ENCODE measurements at places on chromosomes 3 and 15. TPM values are rescaled to one million over a fixed set of nuclear protein-coding genes. Genes with fewer than 3 reads are reported as not detected.

- no peak for DNase-seq
- no peaks in the 10 kb centered on the region for H3K4me1 ChIP-seq
- H3K27ac ChIP-seq = no peak overlapping the region
- no peak overlapping the region for H3K4me3 ChIP-seq
- no peaks in the 10 kb centered on the region for H3K36me3 ChIP-seq
These were observed 32.1 kb downstream of the CLDN18 start for GRCh38 chr3:138042043-138042442.

- no peaks in the 10 kb centered on the region for H3K36me3 ChIP-seq
- H3K27ac ChIP-seq = no peak overlapping the region
- H3K4me1 ChIP-seq = peaks cover 12% of the 10 kb centered on the region
- no peak overlapping the region for H3K4me3 ChIP-seq
These were observed 4.7 kb downstream of the WWTR1 start for GRCh38 chr3:149653136-149653535.

- no peaks in the 10 kb centered on the region for H3K27me3 ChIP-seq
- H3K27ac ChIP-seq = no peak overlapping the region
- no peaks in the 10 kb centered on the region for H3K36me3 ChIP-seq
- DNase-seq = no peak
- H3K4me1 ChIP-seq = no peaks in the 10 kb centered on the region
These were observed 8.6 kb upstream of the TIPIN start for GRCh38 chr15:66364944-66365528.

DNA sequence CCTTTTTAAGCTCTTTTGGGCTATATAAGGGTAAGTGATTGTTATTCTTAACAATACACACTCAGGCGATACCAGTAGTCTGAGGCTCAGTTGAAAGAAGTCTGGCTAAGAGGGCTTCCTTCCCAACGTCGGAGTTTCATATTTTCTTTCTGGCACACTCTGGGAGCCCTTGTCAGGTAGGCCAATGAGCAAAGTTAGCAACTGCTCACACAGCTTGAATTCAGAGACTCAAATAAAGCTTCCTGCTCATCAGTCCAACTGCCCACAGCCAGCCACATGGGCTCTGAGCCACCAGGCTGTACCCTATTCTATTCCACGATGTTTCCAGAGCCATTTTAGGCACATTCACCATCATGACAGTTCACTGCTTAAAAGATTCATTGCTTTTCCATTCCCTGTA, 155.1 kb upstream of the TBL1XR1 start:
- DNase-seq = no peak
- H3K27ac ChIP-seq = peak overlapping the region; percentile 17
- H3K4me1 ChIP-seq = no peaks in the 10 kb centered on the region
- no peaks in the 10 kb centered on the region for H3K36me3 ChIP-seq

DNA sequence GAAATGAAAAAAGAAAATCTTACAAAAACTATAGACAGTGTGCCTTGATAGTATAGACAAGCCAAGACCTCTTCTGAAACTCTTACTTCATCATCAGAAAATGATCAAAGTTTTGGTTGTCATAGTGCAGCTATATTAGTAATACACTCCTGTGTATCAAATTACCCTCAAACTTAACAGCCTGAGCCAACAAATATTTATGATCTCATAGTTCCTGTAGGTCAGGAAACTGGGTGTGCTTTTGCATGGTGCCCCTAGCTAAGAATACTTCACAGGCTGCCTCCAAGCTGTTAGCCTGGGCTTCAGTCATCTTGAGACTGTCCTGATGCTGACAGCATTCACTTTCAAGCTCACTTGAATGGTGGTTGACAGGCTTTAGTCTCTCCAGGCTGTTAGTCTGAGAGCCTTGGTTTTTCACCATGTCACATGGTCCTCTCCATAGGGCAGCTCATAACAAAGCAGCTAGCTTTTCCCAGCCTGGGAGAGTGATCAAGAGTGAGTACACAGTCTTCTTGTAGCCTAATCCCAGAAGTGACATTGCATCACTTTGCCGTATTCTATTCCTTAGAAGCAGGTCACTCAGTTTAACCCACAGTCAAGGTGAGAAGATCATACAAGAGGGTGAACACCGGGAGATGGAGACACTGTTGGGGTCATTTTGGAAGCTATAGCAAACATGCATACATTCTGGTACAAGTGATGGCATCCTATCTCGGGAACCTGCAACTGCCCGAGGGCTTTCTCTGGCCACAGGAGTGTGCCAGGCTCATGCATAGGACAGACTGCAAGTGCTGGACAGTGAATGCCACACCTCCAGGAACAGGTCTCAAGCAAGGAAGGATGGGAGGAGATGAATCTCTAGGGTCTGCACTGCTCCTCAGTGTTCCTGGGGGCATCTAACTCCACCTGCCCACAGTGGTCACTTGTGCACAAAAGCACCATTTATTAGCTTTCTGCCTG, 173.4 kb upstream of the CADPS start:
- no peak overlapping the region for H3K27ac ChIP-seq
- no peaks in the 10 kb centered on the region for H3K36me3 ChIP-seq
- no peaks in the 10 kb centered on the region for H3K4me1 ChIP-seq
- no peak overlapping the region for H3K4me3 ChIP-seq
- no peak for DNase-seq

GRCh38 chr3:104717828-104718196, 648.9 kb upstream of the ALCAM start:
- no peaks in the 10 kb centered on the region for H3K36me3 ChIP-seq
- no peak for DNase-seq
- H3K4me3 ChIP-seq = no peak overlapping the region
- no peaks in the 10 kb centered on the region for H3K4me1 ChIP-seq
- no peak overlapping the region for H3K27ac ChIP-seq
- no peaks in the 10 kb centered on the region for H3K27me3 ChIP-seq

GRCh38 chr3:133412183-133413132, 12.6 kb downstream of the BFSP2 start:
- H3K27me3 ChIP-seq = no peaks in the 10 kb centered on the region
- no peaks in the 10 kb centered on the region for H3K4me1 ChIP-seq
- H3K27ac ChIP-seq = no peak overlapping the region
- no peak for DNase-seq

- H3K4me3 ChIP-seq = no peak overlapping the region
- DNase-seq = no peak
- H3K27ac ChIP-seq = no peak overlapping the region
- no peaks in the 10 kb centered on the region for H3K27me3 ChIP-seq
These were observed 258.3 kb downstream of the DIPK2A start for GRCh38 chr3:144229953-144230352.

DNA sequence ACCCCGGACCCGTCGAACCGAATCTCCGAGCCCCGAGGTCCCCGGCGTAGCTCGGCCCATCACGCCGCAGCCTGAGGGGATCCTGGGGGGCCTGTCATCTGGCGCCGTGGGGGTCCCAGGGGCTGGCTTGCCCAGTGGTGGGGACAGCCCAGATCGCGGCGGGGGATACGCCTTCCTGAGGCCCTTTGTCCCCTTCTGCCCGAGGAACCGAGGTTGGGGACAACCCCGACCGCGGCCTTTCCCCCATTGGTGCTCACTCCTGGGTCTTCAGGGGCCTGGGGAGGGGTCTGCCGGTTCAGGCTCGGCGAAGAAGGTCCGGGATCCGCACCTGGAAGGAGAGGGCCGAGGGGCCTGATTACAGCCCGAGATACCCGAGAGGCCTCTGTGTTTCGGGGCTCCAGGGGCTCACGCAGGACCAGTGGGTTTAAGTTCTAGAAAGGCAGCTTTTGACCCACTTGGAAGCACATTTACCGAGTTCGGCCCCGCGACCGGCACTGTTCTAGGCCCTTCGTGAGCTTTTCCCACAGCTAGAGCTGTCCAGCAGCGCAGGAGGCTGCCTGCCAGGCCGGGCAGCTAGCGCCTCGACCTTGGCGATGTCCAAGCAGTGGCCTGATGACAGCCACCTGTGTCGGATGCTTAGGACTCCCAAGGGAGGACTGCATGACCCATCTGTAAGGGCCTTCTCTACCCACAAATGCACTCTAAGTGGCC, 504 bp downstream of the ABHD2 start:
- no peaks in the 10 kb centered on the region for H3K36me3 ChIP-seq
- peak overlapping the region; percentile 71 for H3K4me3 ChIP-seq
- H3K27me3 ChIP-seq = no peaks in the 10 kb centered on the region
- H3K4me1 ChIP-seq = no peaks in the 10 kb centered on the region

- no peak for DNase-seq
- no peak overlapping the region for H3K4me3 ChIP-seq
- H3K27ac ChIP-seq = no peak overlapping the region
These were observed 54.3 kb upstream of the MYRIP start for GRCh38 chr3:39755100-39755499.

GRCh38 chr15:40233727-40234577, 4.9 kb upstream of the PAK6 start:
- H3K4me1 ChIP-seq = peaks cover 4% of the 10 kb centered on the region
- peak; percentile 28 for DNase-seq
- no peak overlapping the region for H3K27ac ChIP-seq
- H3K27me3 ChIP-seq = no peaks in the 10 kb centered on the region
- H3K36me3 ChIP-seq = no peaks in the 10 kb centered on the region

DNA sequence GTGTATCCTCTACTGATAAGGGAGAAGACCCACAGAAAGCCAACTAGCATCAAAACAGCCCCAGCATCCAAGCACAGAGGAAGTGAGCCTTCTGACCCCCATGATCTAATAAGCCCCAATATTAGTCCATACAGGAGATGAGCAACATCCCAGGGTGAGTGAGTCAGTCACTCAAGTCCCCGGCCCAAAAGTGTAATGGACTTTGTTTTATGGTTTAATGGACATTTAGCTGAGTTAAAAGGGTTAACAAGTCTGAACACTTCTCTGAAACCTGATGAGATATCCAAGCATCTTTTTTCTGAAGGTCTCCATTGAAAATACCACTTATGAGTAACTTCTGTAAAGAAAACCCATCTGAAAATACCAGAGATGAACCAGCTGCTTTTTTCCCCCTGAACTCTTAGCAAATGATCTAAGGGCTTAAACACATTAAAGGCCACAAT, 115.6 kb downstream of the GREM1 start:
- H3K4me3 ChIP-seq = no peak overlapping the region
- no peaks in the 10 kb centered on the region for H3K27me3 ChIP-seq
- no peak for DNase-seq
- no peak overlapping the region for H3K27ac ChIP-seq
- no peaks in the 10 kb centered on the region for H3K36me3 ChIP-seq

DNA sequence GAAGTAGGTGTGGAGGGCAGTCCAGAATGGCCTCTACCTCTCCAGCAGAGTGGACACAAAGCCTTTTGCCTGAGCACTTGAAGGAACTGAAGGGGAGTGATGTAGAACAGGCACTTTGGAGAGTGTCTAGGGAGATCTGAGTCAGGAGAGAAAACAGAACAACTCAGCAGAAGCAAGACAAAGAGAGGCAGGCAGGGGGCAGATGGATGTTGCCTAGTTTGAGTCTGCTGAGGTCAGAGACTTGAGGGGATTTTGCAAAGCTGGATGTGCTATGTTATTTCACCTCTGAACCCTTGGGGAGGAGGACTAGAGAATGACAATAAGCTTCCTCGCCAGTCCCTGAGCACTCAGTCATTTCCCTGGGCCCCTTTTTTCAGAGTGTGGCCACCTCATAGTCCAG, 366.4 kb downstream of the EPHB1 start:
- H3K27ac ChIP-seq = no peak overlapping the region
- no peaks in the 10 kb centered on the region for H3K36me3 ChIP-seq
- H3K4me1 ChIP-seq = no peaks in the 10 kb centered on the region
- H3K4me3 ChIP-seq = no peak overlapping the region
- no peak for DNase-seq
- no peaks in the 10 kb centered on the region for H3K27me3 ChIP-seq

- no peak overlapping the region for H3K27ac ChIP-seq
- H3K27me3 ChIP-seq = no peaks in the 10 kb centered on the region
- no peaks in the 10 kb centered on the region for H3K4me1 ChIP-seq
- no peaks in the 10 kb centered on the region for H3K36me3 ChIP-seq
- DNase-seq = no peak
- H3K4me3 ChIP-seq = no peak overlapping the region
These were observed 88.7 kb upstream of the TNIK start for GRCh38 chr3:171548917-171549316.

DNA sequence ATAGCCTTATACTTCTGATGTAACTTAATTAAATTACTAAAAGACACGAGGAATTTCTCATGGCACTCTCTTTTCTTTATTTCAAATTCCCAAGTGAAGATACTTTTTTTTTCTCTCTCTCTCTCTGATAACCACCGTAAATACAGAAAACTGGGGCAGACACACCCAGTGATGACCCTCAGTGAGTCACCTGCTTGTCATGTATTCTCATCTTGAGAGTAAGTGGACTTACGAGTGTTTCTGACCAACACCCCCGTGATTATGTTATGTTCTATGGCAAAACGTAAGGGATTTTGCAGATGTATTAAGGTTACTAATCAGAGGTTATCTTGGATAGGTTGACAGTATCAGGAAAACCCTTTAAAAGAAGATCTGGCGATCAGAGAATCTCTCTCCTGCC, 348.8 kb upstream of the ZNF717 start:
- no peak overlapping the region for H3K27ac ChIP-seq
- no peaks in the 10 kb centered on the region for H3K36me3 ChIP-seq
- H3K27me3 ChIP-seq = no peaks in the 10 kb centered on the region
- no peak for DNase-seq
- H3K4me3 ChIP-seq = no peak overlapping the region

GRCh38 chr3:168988853-168989252, 674.7 kb downstream of the MECOM start:
- H3K36me3 ChIP-seq = no peaks in the 10 kb centered on the region
- H3K27me3 ChIP-seq = no peaks in the 10 kb centered on the region
- H3K4me3 ChIP-seq = no peak overlapping the region

- no peaks in the 10 kb centered on the region for H3K36me3 ChIP-seq
- H3K4me3 ChIP-seq = no peak overlapping the region
- H3K27ac ChIP-seq = no peak overlapping the region
- no peaks in the 10 kb centered on the region for H3K27me3 ChIP-seq
- no peaks in the 10 kb centered on the region for H3K4me1 ChIP-seq
- no peak for DNase-seq
These were observed 37.6 kb upstream of the WDR49 start for GRCh38 chr3:167691366-167691765.

DNA sequence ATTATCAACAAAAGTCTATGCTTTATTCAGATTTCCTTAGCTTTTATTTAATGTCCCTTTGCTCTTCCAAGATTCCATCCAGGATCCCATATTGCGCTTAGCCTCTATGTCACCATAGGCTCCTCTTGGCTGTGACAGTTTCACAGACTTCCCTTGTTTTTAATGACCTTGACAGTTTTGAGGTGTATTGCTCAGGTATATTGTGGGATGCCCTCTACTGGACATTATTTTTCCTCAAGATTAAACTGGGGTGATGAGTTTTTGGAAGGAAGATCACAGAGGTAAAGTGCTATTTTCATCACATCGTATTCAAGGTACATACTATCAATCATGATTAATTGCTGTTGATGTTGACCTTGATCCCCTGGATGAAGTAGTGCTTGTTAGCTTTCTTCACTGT, 99.1 kb upstream of the SMAD3 start:
- no peaks in the 10 kb centered on the region for H3K4me1 ChIP-seq
- H3K27me3 ChIP-seq = no peaks in the 10 kb centered on the region
- no peak overlapping the region for H3K27ac ChIP-seq
- H3K4me3 ChIP-seq = no peak overlapping the region
- no peak for DNase-seq

- no peaks in the 10 kb centered on the region for H3K27me3 ChIP-seq
- DNase-seq = no peak
- H3K27ac ChIP-seq = no peak overlapping the region
- no peak overlapping the region for H3K4me3 ChIP-seq
- no peaks in the 10 kb centered on the region for H3K4me1 ChIP-seq
These were observed 213.2 kb upstream of the RGMA start for GRCh38 chr15:93302080-93302765.

The LEKR1 gene
- not detected for total RNA-seq

The ITGA11 gene
- 2.5 TPM for total RNA-seq

The GPX1 gene
- 104 TPM for total RNA-seq

The FOXL2 gene
- total RNA-seq = not detected

The TGM4 gene
- not detected for total RNA-seq

The SYNPR gene
- total RNA-seq = not detected

The LRRIQ4 gene
- not detected for total RNA-seq

The TERC gene
- 52.0 TPM for total RNA-seq

The PRSS50 gene
- total RNA-seq = not detected

All from Peyer's patch (tissue), 4 donors.